ENCODE measurements at places on chromosomes 5 and 9.
A peak's percentile ranks its signal among the peaks of the same experiment; 100 is the strongest.

DNA sequence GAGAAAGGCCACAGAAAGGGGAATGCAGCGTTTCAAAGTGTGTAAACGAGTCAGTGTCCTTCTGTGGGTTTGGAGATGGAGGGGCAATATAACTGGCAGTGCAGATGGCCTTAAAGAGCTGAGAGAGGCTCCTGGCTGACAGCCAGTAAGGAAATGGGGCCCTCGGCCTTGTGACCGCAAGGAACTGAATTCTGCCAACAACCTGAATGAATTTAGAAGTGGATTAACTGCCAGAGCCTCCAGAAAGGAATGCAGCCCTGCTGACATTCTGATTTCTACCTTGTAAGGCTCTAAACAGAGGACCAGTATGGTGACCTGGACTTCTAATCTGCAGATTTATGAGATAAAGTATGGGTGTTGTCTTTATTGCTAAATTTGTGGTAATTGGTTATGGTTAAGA lies 17.5 kb upstream of the NREP start:
- peak; percentile 90 for DNase-seq

- DNase-seq: peak; percentile 76
Measured at GRCh38 chr9:129406278-129407225, 214.3 kb downstream of the C9orf50 start.

DNA sequence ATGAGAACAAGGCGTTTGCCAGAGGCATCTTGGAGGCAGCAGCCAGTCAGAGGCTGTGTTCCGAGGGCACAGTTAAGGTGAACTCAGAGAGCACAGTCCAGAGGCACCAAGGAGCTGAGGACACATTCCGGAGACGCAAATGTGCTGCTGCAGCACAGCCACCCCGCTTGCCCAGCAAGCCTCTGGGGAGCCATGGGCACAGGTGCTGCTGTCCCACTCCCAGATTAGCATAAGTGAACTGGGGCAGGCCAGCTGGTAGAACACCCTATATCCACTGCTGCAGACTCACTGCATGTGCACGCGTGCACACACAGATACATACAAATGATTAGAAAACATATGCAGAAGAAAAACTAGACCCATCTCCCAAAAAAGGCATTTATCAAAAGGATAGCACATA lies 164.5 kb downstream of the EBF1 start:
- no peak for DNase-seq

- no peak for DNase-seq
Measured at GRCh38 chr5:11383506-11384095, 520.6 kb downstream of the CTNND2 start.

GRCh38 chr9:69120380-69121154 lies 53.5 kb upstream of the TJP2 start:
- no peak for DNase-seq

GRCh38 chr5:105030153-105030552 lies 1467.6 kb upstream of the NUDT12 start:
- DNase-seq: no peak

DNA sequence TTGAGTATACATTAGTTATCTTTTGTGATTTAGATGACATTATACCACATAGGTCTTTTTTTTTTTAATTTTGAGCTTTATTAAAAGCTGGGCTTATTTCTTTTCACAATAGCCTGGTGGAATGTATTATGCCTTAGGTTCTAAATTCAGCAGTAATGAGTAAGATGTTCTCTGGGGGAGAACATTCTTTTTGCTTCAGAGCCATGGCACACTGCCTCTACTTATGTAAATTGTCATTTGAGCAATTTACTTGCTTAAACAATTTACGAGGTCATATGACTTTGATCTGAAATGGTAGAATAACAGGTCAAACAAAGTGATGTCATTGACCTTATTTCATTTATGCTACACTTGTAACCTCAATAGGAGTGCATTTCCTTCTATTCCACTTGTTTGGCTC lies 154.2 kb downstream of the FOCAD start:
- DNase-seq: no peak

Data from NB4 (cell line).